ENCODE measurements at places on chromosomes 1 and 21.

GRCh38 chr1:2405588-2406295 is 6.6 kb downstream of the PEX10 start:
- no peak for DNase-seq

DNA sequence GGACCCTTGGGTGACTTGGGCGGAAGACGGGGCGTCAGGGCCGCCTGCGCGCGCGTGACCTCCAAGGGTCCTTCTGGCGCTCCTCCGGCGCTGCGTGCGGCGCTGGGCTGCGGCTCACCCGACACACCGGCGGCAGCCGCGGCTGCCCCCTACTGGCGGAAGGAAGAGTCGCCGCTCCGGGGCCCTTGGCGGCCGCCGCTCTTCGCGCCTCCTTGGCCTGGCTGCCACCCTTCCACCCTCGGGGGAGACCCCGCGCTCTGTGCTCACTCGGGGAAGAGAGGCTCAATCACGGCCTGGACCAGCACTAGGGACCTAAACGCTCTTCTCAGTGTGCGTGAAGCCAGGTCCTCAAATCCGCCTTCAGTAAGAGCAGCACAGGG is 89.7 kb downstream of the DMRTA2 start:
- no peak for DNase-seq

GRCh38 chr1:17281775-17282181 is 26.2 kb upstream of the PADI4 start:
- DNase-seq: no peak

DNA sequence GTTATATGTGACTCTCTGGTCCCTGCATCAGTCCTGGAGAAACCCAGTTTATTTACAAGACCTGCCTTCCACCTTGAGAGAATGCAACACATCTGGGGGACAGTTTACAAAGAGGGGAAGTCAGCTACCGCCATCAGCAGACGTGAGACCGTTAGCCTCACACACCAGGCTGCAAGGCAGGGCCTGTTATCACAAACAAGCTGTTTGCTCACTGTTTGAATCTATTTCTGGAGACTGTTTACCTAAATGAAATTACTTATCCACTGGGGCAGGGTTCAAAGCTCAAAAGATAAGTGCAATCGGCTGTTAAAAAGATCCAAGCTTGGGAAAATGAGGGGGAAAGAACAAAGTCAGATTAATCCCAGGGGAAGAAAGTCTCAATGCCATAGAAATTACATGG is 134.4 kb downstream of the ZNF281 start:
- no peak for DNase-seq

DNA sequence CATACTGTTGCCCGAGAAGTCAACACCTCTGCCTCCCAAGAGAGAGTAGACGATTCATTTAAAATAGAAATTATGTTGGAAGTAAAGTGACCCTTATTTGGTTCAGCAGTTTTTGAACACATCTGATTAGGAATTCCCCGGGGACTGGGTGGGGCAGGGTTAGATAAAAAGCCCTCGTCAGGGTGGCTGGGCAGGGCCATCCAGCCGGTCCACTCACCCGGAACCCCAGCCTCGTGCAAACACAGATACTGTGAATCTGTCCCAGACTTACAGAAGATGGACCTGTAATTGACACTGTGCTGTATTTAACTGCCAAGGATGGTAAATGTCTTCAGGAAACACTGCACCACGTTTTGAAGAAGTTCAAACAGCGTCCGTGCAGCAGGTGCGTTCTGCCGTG is 63.7 kb downstream of the PRDM16 start:
- no peak for DNase-seq

- DNase-seq: no peak
Observed at GRCh38 chr1:162950187-162950586, 89.2 kb upstream of the CCDC190 start.

Measured in stimulated activated CD8-positive, alpha-beta memory T cell treated with anti-CD3 and anti-CD28 coated beads, Interleukin-2, amount 100 ng/mL, for 1 hour (primary cell).